ENCODE measurements at places on chromosomes 16 and 17. TPM values are rescaled to one million over a fixed set of nuclear protein-coding genes. Genes with fewer than 3 reads are reported as not detected.

The ARHGDIG gene
- total RNA-seq: 2.3 TPM

The GNG13 gene
- not detected for total RNA-seq

The GCGR gene
- not detected for total RNA-seq

The LGALS9B gene
- not detected for total RNA-seq

The JPH3 gene
- 0.95 TPM for total RNA-seq

The CTRB1 gene
- total RNA-seq: not detected

The CDRT4 gene
- 14.4 TPM for total RNA-seq

The GNGT2 gene
- total RNA-seq: 0.42 TPM

The IL32 gene
- 18.1 TPM for total RNA-seq

The CFAP97D1 gene
- total RNA-seq: not detected

DNA sequence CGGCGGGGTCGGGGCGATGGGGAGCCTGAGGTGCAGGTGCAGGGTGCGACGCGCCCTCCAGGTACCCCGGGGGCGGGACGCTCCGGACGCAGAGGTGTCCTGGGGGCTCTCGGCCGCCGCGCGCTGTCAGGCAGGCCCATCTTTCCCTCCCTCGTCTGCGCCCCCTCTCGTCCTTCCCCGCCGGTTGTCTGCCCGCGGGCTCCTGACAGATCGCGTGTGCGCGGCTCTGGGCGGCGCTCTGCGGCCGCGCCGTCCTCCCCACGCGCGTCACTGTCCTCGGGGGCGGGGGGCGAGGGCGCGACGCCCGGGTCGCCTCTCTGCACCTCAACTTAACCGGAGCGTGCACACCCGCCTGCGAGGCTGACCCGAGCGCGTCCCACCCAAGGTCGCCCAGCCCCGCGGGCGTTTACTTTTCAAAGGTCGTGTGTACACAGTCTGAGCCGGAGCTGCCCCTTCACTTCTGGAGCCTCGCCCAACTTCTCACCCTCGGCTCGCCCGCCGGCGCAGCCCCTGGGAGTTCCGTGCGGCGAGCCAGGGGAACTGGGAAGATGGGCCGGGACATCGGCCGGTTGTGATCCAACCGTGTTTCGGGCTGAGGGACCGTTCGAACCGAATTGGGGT, 512 bp downstream of the AKAP1 start:
- DNase-seq: no peak

DNA sequence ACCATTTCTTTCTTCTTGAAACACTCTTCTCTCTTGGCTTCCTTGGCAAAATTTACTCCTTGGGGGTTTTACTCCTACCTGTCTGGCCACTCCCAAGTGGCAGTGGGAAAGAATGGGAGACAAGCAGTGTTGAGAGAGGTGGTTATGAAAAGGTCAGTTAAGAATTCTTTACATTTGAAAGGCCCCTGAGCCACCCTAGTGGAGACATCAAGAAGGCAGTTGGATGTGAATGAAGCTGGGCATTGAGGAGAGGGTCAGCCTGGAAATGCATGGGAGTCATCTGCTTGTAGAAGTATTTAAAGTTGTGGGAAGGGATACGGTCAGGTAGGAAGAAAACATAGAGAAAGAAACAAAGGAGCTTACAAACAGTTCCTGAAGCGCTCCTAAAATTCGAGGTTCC, 42.3 kb upstream of the CCNF start:
- no peak for DNase-seq

- DNase-seq: no peak
Measured at GRCh38 chr17:74392848-74393247, 25.5 kb downstream of the GPR142 start.

DNA sequence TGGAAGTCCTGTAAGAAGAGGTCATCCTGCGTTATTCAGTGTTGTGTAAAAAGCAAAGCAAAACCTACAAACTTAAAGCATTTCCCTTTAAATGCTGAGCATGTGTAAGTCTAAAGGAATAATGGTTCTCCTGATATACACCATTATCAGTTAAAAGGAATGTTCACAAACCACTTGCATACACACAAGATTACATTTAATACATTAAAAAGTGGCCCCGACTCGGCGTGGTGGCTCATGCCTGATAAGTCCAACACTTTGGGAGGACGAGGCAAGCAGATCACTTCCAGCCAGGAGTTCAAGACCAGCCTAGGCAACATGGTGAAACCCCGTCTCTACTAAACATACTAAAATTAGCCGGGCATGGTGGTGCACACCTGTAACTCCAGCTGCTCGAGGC, 30.5 kb downstream of the CPPED1 start:
- DNase-seq: no peak

- DNase-seq: no peak
Measured at GRCh38 chr16:29664091-29664921, 1.3 kb downstream of the SPN start.

DNA sequence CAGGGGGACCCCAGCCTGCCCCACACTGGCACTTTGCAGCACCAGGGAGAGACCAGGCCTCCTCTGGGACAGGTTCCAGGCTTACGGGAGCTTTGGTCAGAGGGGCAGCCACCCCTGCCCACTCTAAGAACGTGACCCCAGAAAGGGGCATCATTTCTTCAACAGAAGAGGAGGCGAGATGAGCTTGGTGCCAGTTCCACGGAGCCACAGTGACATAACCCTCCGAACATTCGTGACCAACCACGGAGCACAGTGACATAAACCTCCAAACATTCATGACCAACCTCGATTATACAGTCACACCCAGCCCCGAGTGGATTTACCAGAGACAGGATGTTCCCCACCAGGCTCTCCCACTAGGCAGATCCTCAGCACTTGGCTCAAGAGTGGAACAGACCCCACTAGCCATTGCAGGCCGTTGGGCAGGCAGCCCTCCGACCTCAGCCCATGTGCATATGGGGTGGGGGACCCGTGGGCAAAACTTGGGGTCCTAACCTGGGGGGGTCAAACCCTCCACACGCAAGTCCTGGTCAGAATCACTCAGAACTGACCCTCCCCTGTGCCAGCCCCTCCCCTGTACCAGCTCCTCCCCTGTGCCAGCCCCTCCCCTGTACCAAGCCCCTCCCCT, 112.9 kb downstream of the METRNL start:
- no peak for DNase-seq

DNA sequence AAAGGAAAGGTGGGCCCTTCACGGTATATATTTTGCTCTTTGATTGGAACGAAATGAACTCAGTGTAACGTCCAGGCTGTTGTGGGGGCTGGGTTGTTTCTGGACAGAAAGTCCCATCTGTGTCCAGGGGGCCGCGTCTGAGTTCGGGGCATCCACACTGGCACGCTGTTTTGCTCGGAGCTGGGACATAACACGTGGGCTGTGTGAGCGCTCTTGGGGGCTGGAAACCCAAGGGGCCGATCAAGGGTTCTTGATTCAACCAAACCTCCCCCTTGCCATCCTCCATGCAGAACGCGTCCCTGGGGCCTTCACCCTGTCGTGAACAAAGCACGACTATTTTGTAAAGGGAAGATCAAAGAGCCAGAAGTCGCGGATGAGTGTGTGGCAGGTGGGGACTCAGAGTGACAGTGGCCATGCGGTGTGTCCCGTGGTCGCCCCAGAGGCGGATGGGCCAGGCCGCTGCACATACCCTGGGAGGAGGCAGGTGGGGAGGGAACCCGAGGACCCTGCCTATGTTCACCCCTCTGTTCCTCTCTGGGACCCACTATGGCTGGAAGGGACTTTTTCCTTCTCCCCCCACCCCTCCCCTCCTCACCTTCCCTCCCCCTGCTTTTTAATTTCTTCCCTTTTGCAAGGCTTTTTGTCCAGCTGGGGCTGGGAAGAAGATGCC, 387.2 kb downstream of the SEC14L1 start:
- no peak for DNase-seq

DNA sequence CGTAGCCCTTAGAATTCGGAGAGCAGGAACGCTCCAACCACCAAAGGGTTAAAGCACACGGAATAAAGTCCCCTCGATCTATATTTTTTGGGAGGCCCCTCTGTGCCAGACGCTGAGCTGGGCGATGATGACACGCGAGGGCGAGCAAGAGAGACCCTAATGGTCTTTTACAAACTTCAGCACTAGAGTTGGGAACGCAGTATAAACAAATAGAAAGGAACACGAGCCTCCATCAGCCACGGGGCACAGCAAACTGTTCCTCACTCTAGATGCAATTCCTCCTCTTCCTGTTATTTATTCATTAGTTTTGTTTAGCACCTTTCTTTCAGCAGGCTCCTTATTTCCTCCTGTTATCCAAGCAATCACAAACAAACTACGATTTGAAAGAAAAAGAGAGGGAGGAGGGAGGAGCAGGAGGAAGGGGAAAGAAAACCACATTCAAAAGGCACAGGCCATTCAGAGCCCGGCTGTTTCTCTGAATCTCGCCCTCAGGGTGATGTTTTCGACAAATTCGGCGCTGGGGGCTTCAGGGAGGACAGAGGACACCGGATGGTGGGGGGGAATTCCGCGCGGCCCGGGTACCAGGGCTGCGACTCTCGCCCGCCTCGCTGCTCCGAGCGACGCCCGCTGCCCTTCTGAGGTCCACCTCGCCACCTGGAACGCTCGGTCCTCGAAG, 1.6 kb downstream of the TOX3 start:
- DNase-seq: no peak

- DNase-seq: no peak
Measured at GRCh38 chr17:21345236-21345635, 30.9 kb upstream of the KCNJ12 start.

DNA sequence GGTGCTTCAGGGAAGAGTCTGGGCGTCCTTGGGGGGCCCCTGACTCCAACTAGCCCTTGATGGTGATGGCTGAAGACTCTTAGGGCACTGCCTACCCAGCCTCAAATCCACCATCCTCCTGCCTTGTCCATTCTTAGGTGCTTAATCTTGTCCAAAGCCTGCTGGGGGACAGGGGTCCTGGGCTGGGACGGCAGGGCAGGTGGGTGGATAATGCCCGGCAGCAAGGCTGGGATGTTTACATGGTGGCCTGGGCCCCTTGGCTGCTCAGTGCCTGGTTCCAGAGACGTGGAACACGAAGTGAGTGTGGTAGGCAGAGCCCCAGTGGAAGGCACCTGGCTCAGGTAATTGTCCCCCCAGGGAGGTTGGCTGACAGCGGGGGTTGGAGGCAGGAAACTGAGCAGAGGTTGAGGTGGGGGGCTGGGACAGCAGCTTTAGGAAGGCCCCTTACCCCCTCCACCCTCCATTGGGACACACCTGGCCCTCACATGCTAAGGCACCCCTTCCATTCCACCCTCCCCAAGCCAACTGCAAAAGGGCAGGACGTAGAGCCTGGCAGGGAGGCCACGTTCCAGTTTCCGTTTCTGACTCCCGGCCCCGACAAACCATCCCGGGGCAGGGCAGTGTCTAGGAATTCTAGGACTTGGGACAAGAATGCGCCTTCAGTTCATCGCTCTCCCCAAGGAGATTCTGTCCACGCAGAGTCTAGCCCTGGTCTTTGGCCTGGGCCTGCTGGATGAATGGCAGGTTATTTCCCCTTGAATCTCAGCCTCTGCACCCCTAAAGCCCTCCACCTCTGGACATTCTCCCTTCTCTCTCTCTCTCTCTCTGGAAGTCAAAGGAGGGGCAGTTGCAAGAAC, 1.9 kb downstream of the FOXJ1 start:
- DNase-seq: no peak

DNA sequence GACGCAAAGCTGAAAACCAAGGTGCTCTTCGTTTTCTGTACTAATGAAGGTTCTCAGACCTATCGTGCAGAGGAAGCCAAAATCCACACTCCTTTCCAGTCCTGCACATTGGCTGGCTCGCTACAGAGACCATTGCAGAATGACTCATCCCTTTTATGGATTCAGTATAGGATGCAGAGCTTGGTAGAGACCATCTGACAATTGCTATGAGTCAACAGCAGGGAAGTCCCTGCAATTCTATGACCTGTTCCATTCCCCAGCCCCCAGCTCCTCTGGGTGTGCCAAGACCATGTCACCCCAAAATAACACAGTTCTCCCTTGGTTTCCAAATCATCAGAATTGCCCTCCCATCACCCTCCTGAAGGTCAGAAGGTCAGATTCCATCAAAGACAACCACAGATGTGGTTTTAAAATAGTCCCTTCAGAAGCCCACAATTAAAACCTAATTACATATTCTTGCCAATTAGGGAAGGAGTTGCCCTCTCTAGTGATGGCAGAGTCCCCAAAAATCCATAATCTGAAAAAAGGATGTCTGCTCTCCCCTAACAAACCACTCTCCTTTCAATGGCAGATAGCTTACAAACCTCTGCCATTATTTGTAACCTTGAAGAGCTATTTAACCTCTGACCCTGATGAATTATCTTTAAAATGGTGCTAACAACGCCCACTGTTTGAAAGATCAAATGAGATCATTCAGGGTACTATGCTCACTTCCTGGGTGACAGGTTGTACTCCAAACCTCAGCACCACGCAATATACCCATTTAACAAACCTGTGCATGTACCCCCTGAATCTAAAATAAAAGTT, 108.2 kb upstream of the RBBP6 start:
- no peak for DNase-seq

DNA sequence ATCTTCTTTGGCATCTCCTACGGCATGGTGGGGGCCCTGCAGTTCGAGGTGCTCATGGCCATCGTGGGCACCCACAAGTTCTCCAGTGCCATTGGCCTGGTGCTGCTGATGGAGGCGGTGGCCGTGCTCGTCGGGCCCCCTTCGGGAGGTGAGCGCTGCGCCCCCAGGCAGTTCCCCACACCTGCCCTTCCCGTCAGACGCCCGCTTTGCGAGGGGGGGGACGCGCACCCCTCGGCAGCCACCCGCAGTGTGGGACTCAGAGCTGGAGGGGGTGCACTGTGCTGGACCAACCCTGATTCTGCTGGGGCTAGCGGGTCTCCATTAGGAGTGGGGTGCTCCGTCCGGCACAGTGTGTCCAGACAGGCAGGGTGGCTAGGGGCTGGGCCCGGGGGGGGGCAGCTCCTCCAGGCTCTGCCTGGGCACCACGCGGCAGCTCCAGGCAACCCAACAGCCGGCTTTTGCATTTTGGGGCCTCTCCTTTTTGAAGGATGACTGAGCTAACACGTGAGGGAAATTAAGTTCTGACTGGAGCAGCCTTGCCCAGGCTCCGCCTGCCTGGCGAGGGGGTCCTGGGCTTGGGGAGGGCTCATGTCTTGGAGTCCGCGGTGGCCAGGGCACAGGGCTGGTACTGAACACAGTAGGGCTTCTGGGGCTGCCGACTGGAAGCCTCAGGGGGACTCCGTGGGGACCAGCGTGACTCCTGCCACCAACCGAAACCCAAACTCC, 9.1 kb downstream of the SLC16A3 start:
- no peak for DNase-seq

GRCh38 chr17:74892013-74892841, 1.2 kb downstream of the FADS6 start:
- no peak for DNase-seq

GRCh38 chr16:50152807-50153595, at the start of gene TENT4B:
TSS of gene TENT4B (plus strand) at chr16:50153306. CDS start at chr16:50153622, 316 bp downstream.
- no peak for DNase-seq
